Neural crest cell (in vitro differentiated cells): ENCODE measurements at places on chromosomes 5 and 9. TPM values are rescaled to one million over a fixed set of nuclear protein-coding genes. Genes with fewer than 3 reads are reported as not detected.

DNA sequence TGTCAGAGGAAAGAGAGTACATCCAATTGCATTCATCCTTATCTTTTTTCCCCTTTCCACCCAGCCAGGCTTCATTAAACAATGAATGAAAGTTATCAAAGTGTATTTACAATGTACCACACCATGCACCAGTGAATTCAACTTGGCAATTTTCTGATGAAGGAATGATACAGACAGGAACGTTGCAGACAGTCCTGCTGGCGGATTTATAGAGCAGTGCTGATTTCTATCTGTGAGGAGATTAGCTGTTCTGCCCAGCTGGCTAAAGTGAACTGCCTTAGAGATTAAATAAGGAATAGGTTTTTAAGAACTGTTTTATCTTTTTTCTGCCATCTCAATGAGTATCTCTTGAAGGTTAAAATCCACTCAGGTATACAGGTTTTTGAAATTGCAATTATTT is 403.9 kb downstream of the CDH18 start:
- DNase-seq: no peak

- no peak for DNase-seq
Measured at GRCh38 chr9:127133739-127134167, 11.3 kb upstream of the ANGPTL2 start.

Gene TLX3
- 0.51 and 0.52 TPM in 2 replicates for total RNA-seq

Gene SPATA31A3
- 0.09 TPM in 1 of 2 replicates, not detected in the other for total RNA-seq

GRCh38 chr9:4073371-4073770 is 226.5 kb downstream of the GLIS3 start:
- no peak for DNase-seq

Gene NINJ1
- 17.8 and 19.9 TPM in 2 replicates for total RNA-seq

DNA sequence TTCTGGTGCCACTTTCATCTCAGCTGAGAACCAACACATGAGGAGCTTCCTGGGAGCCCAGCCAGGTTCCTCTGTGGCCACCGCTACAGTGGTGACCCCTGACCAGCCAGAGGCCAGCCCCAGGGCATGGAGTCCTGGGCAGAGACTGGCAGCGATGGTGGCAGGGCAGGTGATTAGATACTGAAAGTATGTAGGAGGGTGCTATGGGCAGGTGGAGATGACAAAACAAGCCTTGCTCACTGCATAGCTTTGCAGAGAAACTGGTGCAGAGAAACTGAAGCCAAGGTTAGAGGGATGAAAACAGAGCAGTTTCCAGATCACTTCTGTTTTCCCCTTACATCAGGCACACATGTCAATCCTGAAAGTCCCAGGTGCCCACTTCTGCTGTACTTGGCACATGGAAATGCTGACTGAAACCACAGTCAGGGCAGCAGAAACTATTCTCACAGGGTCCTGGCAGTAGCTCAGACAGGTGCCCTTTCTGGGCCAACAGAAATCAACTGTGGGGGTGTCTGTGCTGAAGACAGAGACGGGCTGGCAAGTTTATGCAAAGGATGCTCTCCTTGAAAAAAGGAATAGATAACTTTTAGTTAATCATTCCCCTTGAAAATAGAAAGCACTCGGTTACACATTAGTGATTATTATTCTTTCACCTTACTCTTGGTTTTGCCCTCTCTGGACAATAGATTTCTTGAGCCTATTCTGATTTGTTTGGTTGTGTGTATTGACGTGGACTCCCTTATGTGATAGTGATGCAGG is 90.3 kb downstream of the ANKRD55 start:
- DNase-seq: no peak

DNA sequence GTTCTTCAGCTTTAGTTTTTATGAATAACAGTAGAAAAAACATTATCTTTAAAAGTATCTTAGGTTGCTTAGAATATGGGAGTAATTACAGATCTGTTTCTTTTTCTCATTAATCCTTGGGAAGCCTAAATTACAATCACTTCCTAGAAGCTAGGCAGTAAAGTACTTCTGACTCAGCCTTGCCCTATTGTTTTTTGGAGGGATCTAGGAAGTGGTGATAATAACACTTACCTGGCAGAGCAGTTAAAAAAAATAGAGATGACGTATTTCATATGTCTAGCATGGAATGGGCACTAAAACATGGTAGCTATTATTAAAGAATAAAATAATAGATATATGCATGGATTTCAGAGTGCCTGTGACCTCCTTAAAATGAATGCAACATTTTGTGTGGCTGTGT is 8.2 kb upstream of the FST start:
- DNase-seq: no peak

GRCh38 chr9:124330011-124330697 is 72.4 kb downstream of the NEK6 start:
- no peak for DNase-seq

GRCh38 chr9:121684381-121685145 is 33.1 kb downstream of the DAB2IP start:
- DNase-seq: peak; percentile 55

GRCh38 chr9:126844085-126844484 is 16.4 kb upstream of the ZBTB34 start:
- DNase-seq: no peak

Gene CCL27
- 0.86 TPM in 1 of 2 replicates, not detected in the other for total RNA-seq

Gene PCDHB5
- total RNA-seq: 3.0 and 3.3 TPM in 2 replicates

- no peak for DNase-seq
Measured at GRCh38 chr5:1652873-1653697, 129.3 kb upstream of the LPCAT1 start.

- no peak for DNase-seq
Measured at GRCh38 chr9:126682928-126683697, 69.4 kb downstream of the LMX1B start.

DNA sequence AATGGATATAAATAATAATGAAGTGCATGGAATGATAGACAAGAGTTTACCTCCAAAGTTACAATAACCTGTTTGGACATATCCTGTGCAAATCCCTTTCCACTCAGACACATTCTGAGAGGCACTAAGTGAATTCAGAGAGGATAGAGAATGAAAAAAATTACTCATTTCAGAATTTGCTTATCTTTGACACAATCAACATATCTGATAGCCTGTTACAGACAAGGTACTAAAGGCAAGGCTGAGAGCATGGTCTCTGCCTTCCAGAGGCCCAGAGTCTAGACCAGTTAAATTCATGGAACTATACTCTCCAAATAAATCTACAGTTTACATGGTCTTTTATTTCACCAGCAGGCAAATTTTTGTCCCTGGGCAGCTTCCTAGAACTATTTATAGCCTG is 371.8 kb upstream of the PTGER4 start:
- DNase-seq: no peak

- peak; percentile 28 for DNase-seq
Measured at GRCh38 chr5:132883261-132883834, 9.9 kb downstream of the LEAP2 start.

DNA sequence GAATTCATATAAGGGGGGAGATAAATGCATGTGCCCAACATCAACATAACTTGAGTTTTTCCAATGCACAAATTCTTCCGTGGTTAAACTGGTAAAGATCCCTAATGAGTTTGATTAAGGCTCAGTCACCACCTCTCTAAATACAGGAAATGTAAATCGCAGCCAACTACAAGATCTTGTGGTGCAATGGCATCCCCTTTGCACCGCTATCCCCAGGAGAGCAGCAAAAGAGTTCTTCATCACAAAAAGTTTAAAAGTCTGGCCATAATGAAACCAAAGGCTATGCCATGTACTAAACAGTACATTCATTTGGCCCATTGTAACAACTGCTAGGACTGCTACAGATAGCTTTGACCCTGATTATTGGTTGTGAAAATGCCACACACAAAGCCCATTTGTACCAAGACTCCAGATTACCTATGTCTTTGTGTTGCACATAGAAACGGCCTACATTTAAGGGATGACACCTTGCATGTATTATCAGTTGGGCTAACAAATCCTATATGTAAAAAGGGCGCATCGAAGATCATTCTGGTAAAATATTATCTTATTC is 44.5 kb downstream of the ZNF608 start:
- no peak for DNase-seq

DNA sequence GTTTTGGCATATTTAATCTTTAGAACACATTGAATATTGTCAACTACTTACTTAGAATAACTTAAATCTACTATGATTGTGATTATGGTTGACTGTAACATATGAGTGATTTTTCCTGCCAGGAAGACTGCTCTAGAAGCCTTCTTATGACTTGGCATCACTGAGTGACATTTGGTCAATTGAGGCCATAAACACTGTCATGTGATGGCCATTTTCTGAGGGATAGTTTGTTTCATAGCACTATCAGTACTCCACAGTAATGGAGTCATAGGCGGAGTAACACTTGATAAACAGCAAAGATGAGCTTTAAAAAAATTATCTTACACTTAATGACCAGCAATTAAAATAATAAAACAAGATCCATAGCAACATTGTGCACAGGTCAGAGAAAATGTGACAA is 31.0 kb downstream of the C9orf40 start:
- no peak for DNase-seq

GRCh38 chr5:163649514-163649913 is 144.1 kb downstream of the MAT2B start:
- DNase-seq: no peak

Gene FBXL7
- total RNA-seq: 20.7 and 20.8 TPM in 2 replicates

GRCh38 chr5:38997591-38997990 is 76.6 kb downstream of the RICTOR start:
- no peak for DNase-seq

- DNase-seq: no peak
Measured at GRCh38 chr5:127331890-127332649, 41.5 kb downstream of the MEGF10 start.

Gene STPG3
- total RNA-seq: 0.26 TPM in 1 of 2 replicates, not detected in the other

- no peak for DNase-seq
Measured at GRCh38 chr9:12183321-12183720, 509.9 kb upstream of the TYRP1 start.

DNA sequence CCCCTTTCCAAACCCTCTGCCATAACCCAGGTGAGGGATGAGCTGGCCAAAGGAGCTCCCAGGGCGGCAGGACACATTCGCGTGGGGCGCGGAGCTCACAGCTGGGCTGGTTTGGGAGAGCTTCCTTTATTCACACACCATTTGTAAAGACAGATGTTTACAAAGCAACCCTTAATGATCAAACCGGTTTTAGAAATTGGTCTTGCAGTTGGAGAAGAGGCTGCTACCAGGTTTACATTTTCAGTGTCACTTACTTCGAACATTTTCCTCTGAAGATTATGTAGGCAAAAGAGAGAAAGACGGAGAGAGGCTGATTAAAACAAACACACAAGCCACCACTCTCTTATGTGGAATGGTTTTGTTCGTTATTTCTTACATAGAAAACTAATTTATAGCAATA is 648.7 kb downstream of the IRX1 start:
- DNase-seq: no peak

DNA sequence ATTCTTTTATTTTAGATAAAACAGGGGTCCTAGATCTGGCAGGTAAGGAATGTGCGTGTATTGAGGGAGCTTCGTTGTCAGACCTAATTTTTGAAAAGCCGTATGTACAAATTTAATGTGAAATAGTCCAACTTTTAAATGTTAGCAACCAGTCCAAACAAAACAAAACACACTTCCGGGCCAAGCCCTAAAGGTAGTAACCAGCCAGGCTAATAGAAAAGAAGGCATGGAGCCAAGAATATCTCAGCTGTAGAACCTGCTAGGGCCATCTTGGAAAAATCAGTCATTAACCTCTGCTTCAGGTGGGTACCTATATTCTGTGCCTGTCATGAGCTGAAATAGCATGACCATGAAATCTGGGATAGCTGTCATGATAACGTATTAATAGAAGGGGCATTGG is 71.0 kb downstream of the SMARCA2 start:
- DNase-seq: no peak

DNA sequence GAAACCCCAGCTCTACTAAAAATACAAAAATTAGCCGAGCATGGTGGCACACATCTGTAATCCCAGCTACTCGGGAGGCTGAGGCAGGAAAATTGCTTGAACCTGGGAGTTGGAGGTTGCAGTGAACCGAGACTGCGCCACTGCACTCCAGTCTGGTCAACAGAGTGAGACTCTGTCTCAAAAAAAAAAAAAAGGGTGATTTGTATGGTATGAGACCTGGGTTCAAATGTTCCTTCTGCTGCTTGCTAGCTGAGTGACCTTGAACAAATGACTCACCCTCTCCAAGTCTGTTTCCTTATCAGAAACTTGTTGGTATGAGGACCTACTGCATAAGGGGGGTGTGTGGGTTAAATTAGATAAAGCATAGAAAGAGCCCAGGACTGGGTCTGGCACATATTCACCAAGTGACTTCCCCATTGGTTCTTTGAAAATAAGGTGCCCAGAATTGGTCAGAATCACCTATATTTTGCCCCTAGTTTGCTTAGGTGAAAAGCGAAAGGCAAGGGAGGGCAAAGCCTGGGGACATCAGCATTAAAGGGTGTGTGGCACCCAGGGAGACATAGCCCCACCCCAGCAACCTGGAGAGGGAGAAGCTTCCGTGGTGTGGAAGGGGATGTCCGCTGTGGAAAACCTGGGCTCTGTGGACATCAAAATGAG is 9.9 kb downstream of the SLC25A25 start:
- no peak for DNase-seq

- no peak for DNase-seq
Measured at GRCh38 chr5:147530530-147531389, 20.9 kb upstream of the DPYSL3 start.

DNA sequence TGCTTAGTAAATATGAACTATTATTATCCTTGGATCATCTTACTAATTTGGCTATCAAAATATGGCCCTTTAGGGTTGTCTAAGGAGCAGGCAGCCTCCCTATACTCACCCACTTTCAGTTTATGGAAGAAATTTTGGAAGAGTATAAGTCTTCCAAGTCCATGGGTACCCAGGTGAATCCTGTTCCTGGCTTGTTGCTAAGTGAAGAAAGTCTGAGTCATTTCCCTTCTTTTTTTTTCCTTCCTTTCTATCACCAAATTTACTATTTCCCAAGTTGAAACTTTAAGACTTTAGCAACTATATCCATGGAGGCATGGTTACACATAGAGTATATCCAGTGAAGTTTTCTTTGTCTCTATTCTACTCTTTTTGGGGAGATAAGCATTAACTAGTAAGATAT is 184.0 kb upstream of the ACTBL2 start:
- DNase-seq: no peak

- no peak for DNase-seq
Measured at GRCh38 chr9:16915126-16915831, 44.8 kb upstream of the BNC2 start.

GRCh38 chr9:96256800-96257199 is 45.2 kb downstream of the HSD17B3 start:
- no peak for DNase-seq

DNA sequence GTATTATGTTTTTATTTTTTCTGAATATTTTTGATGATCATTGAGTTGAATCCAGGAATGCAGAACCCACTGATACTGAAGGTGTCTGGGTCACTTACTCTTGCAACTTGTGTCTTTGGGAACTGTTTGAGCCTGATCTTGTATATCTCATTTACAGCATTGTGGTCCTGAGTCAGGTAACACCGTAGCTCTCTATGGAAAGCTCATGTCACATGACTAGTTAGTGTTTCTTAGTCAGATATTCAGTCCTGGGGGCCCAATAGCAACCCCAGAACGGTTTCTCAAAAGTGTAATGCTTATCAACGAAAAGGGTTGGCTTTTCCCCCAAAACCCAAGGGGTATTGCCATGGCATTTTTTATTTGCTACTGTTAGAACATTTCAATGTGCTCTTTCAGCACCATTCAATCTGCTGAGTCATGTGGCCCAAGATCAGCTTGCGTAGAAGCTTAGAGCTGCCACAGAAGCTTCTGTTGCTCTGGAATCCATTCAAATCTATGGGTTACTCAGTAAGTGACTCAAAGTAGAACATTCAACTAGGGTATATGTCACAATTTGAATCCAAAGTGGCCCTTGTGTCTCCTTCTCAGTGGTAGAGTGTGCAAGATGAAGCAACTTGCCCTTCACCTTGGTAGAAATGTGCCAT is 12.1 kb upstream of the PTAR1 start:
- no peak for DNase-seq
